ENCODE measurements at places on chromosomes 4 and X.
A peak's percentile ranks its signal among the peaks of the same experiment; 100 is the strongest.

GRCh38 chrX:123924186-123924585 lies 37.3 kb upstream of the STAG2 start:
- DNase-seq, result no peak

- no peak for DNase-seq
Observed at GRCh38 chrX:56763556-56764152, 34.6 kb downstream of the NBDY start.

DNA sequence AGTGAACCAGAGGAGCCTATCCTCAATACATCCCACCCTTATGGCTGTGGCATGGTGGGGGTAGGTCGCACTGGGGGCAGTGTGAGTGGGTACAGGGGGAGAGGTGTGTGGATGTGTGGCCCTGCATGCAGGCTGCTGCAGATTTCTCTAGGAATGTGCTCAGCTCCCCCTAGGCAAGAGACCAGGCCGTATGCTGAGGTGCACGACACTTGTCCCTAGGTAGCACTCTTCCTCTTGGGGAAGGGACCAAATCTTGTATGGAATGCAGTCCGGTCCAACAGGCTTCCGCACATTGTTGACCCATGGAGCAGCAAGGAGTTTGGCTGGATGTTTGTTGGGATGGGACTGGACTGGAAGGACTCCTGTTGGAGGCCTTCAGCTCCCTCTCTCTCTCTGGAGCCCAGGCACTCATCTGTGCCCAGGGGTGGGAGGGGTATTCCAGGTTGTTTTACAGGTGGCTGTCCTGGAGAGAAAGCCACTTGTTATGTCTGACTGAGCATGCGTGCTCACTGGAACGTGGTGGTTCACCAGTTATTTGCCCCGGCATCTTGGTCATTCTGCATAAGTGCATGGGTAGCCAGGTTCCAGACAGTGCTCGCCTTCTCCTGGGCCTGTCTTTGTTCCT lies 55.1 kb downstream of the NBDY start:
- DNase-seq, result no peak

DNA sequence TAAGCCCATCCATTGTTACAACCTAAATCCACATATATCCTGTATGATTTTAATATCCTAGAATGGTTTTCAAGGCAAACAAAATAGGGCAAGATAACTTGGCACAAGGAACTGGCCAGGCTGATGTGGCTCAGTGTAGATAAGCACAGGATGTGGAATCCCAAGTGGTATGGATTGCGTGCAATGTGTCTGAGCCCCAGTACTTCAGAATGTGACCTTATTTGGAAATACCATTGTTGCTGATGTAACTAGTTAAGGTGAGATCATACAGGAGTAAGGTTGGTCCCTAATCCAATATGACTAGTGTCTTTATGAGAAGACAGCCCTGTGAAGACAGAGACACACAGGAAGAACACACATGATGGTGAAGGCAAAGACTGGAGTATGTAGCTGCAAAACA lies 72.4 kb downstream of the IL21 start:
- no peak for DNase-seq

GRCh38 chrX:19954335-19955096 lies 36.3 kb downstream of the BCLAF3 start:
- DNase-seq, result no peak

- DNase-seq, result no peak
Observed at GRCh38 chr4:130659320-130659719, 1563.4 kb downstream of the C4orf33 start.

DNA sequence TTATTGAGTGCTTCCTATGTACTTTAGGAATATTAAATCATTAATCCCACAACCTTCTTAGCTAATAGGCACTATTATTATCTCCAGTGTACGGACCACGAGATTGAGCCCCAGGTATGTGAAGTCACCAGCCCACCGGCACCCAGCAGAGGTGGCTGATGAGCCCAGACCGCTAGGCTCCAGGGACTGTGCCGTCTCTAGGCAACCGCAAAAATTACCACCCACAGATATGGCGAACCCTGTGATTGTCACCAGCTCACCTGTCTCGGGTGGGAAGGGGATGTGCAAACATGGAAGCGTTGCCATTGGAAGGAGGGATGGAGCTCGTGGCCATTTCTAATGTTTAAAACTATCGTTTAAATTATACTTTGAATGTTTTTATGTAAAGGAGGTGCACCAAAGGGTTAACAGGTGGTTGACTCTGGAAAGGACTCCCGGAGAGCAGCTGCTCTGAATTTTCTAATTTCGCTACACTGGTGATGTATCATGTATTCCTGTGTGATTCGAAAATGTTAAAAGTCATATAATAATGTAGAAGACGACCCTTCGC lies 21.0 kb upstream of the JAKMIP1 start:
- no peak for DNase-seq

GRCh38 chr4:148653681-148654080 lies 211.5 kb upstream of the NR3C2 start:
- DNase-seq, result no peak

- peak; percentile 20 for DNase-seq
Observed at GRCh38 chr4:51885363-51885762, 42.4 kb downstream of the DCUN1D4 start.

DNA sequence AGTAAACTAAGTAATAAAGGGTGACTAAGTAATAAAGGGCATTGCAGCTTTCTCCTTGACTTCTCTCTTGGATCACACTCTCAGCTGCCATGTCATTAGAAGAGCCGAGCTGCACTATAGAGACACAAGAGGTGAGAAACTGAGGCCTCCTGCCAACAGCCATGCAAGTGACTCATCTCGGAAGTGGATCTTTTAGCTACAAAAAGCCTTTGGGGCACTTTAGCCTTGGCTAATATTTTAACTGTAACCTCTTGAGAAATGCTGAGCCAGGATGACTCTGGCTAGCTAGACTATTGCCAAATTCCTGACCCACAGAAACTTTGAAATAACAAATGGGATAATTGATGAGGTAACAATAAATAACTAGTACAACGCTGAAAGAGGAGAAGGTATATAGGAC lies 1.5 kb upstream of the NEIL3 start:
- peak; percentile 14 for DNase-seq

DNA sequence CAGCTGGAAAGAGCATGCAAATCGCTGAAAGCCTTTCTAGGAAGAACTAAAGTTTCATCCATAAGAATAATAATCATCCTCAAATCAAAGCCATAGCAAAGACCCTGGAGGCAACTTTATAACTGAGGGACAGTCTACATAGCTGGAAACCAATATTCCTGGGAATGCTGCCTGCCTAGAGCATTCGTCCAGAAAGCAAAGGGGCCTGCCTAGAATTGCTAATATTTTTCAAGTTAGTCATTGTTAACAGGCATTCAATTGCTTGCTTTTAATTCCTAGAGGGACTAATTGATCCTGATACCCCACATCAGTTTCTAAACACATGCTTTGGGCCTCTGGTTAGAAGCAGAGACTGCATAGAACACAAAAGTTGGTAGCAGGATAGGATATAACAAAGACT lies 4.2 kb upstream of the PPARGC1A start:
- DNase-seq, result no peak

- no peak for DNase-seq
Observed at GRCh38 chrX:71164071-71164470, 19.4 kb downstream of the NLGN3 start.

DNA sequence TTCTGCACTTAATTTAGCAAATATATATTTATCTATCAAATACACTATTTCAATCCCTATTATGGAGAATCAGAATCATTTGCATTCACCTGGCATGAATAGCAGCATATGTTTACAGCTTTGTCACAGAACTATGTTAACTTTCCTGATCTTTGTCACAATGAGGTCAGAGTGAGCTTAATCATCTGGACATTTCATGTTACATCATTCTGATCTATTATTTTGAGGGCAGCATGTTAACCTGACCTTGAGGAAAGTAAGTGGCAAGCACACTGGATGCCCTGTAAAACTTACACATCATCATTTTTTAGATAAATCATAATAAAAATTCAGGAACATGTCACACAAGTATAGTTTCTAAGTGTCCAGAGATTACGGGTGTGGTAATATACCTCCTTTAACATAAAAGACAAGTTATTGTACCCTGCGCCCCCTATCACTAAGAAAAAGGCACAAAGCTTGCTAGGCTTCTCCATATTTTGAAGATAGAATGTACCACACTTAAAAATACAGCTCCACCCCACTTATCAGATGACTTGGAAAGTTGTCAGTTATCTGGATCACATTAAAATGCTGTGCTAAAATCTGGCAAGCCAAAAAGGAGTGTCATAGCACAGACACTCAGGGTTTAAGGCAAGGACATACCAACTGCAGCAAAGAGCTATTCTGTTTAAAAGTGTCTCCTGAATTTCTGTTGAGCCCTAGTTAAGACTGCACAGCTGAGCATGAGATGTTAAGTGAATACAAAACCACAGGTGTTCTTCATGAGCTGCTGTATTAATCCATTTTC lies 182.7 kb upstream of the FAT4 start:
- no peak for DNase-seq

DNA sequence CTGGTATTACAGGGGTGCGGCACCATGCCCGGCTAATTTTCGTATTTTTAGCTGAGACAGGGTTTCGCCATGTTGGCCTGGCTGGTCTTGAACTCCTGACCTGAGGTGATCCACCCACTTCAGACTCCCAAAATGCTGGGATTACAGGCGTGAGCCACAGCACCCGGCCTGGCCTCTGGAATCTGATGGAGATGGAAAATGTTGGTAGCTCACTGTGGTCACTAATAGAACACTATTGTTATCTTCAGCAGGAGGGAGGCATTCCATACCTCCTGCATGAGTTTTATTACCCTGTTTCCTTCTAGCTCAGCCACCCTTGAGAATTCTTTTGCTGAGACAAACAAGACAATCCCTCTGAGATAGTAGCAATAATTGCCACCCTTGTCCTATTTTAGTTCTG lies 105.0 kb downstream of the SHROOM3 start:
- DNase-seq, result no peak

GRCh38 chr4:90118527-90119195 lies 8.5 kb upstream of the CCSER1 start:
- no peak for DNase-seq

GRCh38 chr4:75552452-75552851 lies 3.4 kb upstream of the ODAPH start:
- DNase-seq, result no peak

DNA sequence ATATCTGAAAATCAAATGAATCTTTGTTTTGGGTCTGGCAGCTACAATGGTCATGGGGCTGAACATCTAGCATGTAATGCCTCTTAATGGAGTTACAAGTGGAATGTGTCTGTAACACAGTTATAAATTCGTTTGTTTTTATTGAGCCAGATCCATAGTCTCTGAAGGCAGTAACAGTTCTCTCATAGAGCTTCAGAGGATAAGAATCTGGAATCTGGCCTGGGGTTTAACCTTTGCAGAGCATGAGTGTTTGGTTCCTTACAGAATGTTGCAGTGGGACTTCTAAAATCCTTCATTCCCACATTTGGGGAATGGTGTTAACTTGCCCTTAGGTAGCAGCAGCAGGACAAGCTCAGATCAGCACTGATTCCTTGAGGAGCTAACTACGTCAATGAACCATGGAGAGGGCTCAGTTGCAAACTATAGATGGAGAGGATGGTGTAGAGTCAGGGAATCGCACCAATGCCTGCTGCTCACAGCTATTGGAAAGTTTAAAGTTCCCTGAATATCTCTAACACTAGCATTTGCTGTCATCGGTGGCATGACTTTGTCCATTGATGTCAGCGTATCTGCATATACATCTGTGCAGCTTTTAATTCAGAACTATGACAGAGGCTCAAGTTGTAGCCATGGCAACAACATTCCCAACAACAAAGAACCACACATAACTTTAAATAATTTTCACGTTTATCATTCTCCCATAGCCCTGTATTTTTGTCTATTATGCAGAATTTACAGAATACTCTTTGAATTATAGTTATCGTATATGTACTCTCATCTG lies 72.2 kb downstream of the RASGEF1B start:
- no peak for DNase-seq

GRCh38 chr4:142312391-142312790 lies 533.7 kb downstream of the INPP4B start:
- no peak for DNase-seq

GRCh38 chrX:56068274-56068758 lies 163.8 kb upstream of the KLF8 start:
- no peak for DNase-seq

DNA sequence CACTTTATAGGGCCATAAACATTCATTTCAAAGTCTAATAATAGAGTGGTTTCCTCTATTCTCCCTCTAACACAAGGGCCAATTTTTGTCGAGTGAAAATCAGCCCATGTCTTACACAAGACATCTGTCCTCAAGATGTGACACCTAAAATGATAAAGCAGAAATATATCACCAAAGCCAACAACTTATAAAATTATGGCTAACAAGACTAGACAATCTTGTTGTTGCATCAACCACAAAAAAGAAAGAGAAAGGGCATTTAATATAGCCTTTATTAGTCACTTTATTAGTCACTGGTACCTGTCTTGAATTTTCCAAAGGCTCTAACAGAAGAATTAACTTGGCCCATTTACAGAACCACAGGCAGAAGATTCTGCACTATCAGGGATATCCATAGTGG lies 161.6 kb downstream of the SMIM20 start:
- DNase-seq, result no peak

GRCh38 chr4:10151182-10151581 lies 34.6 kb upstream of the WDR1 start:
- no peak for DNase-seq

- no peak for DNase-seq
Observed at GRCh38 chrX:140292188-140292587, 212.7 kb downstream of the SOX3 start.

DNA sequence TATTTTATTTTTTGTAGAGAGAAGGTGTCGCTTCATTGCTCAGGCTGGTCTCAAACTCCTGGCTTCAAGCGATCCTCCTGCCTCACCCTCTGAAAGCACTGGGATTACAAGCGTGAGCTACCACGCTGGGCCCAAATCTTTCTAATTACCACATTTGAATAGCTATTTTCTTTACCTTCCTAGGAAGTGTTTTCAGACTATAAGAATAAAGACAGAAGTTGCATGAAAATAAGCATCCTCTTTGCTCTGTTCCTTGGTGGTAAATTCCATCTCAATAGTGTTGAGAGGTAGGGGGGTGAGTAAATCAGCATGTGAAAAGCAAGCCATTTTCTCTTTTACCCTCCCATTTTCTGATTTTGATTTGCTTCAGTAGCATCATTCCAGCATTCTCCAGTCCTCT lies 122.4 kb downstream of the LARP7 start:
- DNase-seq, result no peak

DNA sequence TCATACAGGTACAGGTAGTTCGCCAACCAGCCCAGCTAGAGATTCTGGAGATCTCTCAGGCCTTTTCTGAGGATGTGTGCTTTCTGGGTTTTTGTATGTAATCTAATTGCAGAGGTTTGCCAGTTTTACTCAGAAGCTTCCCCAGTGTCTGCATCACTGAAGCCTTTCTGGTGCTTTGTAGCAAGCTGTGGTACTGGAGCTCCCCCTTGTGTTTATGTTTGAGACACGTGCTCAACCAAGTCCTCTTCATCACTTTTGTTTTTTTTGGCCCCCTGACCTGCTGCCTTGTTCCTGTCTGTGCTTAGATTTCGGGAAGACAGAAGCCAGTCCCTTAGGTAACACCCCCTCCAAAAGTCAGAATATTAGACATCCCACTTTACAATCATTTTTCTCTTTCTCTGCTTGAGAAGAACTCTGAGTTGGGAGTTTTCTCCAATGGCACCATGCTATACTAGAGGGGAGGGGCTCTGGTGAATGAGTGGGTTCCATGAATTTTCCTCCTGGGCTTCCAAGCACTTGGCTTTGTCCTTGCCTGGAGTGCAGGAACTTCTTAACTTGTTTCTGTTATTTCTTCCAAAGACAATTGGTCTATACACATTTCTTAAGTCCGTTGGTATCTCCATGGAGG lies 128.4 kb upstream of the TBC1D9 start:
- DNase-seq, result peak; percentile 72

GRCh38 chrX:110310896-110311295 lies 7.0 kb downstream of the AMMECR1 start:
- peak; percentile 68 for DNase-seq
